ENCODE measurements at places on chromosomes 1 and 21. TPM values are rescaled to one million over a fixed set of nuclear protein-coding genes. Genes with fewer than 3 reads are reported as not detected.

DNA sequence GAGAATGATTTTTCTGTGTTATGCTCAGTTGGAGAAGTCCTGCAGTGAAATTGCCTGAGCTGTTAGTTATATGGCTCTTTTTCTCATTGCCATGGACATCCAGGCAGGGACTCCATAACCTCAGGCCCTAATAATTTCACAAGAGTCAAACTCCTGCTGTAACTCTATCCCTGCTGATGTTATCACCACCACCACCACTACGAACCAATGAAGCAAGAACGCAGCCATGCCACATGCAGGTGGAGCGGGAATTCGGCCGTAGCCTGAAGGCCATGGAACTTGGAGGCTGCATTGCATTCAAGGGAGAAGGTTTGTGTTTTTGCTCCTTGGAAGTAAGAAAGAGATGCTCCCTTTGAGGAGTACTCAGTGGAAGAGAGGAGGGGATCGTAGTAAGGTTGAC lies 16.8 kb upstream of the DLGAP3 start:
- no peaks in the 10 kb centered on the region for H3K36me3 ChIP-seq
- H3K27me3 ChIP-seq = no peaks in the 10 kb centered on the region

APCS gene
- not detected for total RNA-seq

SH2D1B gene
- not detected for total RNA-seq

DNA sequence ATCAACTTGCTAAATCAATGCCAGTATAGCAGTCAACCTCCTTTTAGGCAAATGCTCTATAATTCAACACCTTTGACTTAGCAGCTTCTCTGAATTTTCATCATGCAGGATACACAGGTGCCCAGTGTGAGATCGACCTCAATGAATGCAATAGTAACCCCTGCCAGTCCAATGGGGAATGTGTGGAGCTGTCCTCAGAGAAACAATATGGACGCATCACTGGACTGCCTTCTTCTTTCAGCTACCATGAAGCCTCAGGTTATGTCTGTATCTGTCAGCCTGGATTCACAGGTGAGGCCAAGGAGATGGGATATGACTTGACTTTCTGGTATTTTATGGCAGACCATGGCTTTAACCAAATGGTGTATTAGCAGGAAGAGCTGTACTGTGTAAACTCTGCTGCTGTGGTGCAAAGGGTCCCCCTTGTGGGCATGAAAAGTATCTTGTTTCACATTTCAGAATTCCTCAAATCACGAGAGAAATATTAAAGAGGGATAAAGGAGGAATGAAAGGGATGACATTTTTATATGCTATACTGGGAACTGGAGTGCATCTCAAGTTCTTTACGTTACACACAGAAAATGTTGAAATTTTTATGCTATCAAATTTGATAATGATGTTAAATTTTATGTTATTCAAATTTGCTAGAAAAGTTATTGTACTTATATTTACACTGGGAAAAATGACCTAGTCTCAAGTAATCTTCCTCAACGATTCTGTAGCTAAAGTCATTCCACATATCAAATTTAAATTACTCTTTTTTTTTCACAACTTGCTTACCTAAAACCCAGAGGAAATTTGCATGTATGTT lies 88.9 kb downstream of the CRB1 start:
- no peaks in the 10 kb centered on the region for H3K4me1 ChIP-seq
- no peak overlapping the region for H3K4me3 ChIP-seq
- H3K36me3 ChIP-seq = no peaks in the 10 kb centered on the region
- DNase-seq = peak; percentile 72
- no peak overlapping the region for H3K27ac ChIP-seq

ANKRD65 gene
- total RNA-seq = 1.8 TPM

- no peak for DNase-seq
- H3K4me3 ChIP-seq = no peak overlapping the region
- H3K27me3 ChIP-seq = no peaks in the 10 kb centered on the region
- no peak overlapping the region for H3K27ac ChIP-seq
- no peaks in the 10 kb centered on the region for H3K36me3 ChIP-seq
These were observed 1041.8 kb downstream of the PLA2G4A start for GRCh38 chr1:187870552-187870951.

DNA sequence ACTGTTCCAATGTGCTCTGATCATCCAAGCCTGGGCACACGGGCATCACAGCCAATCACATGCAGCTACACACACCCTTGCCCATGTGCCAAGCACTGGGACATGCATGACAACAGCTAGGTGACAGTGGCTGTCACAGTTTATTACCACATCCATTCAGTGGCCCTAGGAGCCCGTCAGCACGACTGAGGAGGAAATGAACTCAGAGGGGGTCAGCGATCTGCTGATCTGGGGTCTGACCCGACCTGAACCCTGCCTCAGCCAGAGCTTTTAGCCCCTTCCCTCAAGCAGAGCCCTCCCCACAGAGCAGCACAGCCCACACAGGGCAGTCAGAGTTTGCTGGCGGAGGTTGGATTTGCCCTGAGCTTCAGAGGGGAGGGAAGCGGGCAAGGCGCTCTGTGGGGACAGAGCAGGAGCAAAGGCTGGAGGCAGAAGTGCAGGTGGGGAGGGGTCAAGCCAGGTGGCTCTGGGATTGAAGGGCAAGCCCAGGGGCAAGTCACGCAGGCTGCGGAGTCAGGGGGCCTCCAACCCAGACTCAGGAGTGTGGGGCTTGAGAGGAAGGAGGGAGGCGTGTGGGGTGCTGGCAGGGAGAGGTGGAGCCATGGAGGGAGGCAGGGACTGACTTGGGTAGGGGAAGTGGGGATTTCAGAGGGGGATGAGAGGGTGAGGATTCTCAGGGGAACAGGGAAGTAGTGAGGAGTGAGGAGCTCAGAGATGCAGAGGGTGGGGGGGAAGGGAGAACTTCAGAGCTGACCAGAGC lies 10.4 kb downstream of the SH3BGRL3 start:
- no peak overlapping the region for H3K27ac ChIP-seq
- H3K27me3 ChIP-seq = no peaks in the 10 kb centered on the region
- H3K4me1 ChIP-seq = peaks cover 7% of the 10 kb centered on the region
- H3K4me3 ChIP-seq = no peak overlapping the region

DNA sequence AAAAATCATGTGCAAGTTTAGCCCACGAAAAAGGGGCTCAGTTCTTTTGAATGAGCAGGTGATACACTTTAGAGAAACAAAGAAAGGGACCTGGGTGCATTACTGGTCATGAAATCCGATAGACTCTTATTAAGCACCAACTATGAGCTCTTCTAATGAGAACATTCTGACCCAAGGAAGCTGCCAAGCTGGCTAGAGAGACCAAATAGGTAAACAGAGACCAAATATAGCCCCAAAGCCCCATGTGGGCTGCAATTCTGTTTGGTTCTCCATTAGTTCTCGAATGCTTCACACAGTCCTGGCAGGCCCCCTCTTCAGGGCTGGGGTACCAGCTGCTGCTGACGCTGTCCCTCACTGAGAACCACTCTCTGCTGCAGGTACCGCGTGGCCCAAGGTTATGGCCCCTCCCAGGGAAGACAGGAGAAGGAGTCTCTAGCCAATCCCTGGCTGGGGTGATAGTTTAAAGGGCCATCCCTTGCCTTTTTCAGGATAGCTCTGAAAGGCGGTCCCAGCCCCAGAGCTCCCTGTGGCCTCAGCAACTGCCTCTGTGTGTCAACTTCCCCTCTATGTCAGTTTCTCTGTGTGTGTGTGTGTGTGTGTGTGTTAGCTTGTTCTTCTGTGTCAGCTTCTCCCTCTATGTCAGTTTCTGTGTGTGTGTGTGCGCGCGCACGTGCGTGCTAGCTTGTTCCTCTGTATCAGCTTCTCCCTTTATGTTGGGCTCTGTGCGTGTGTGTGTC lies 7.1 kb upstream of the UBXN10 start:
- peak; percentile 22 for DNase-seq
- no peak overlapping the region for H3K27ac ChIP-seq
- H3K27me3 ChIP-seq = no peaks in the 10 kb centered on the region
- H3K36me3 ChIP-seq = no peaks in the 10 kb centered on the region
- H3K4me1 ChIP-seq = no peaks in the 10 kb centered on the region

BARHL2 gene
- not detected for total RNA-seq

BGLAP gene
- total RNA-seq = 2.7 TPM

PANK4 gene
- total RNA-seq = 31.2 TPM

FOXO6 gene
- 4.5 TPM for total RNA-seq

DNA sequence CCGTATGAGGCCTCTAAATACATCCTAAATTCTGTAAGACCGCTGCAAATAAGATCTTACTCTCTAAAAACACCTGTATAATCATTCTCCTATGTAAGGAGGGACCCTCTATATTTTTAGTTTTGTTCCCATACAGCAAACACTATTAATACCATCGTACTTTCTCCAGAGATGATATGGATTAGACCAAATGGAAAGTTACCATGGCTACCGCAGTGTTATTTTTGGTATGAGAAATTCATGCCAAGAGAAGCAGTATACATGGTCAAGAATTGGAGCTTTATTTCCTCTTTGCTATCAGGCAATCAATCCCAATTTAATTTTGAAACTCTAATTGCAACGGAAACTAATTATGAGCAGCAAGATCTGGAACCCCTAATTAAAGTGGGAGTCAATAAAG lies 70.0 kb downstream of the BCAR3 start:
- H3K27ac ChIP-seq = no peak overlapping the region
- DNase-seq = no peak
- H3K4me3 ChIP-seq = no peak overlapping the region
- H3K4me1 ChIP-seq = peaks cover 17% of the 10 kb centered on the region
- H3K27me3 ChIP-seq = no peaks in the 10 kb centered on the region

- H3K27me3 ChIP-seq = no peaks in the 10 kb centered on the region
- no peak overlapping the region for H3K4me3 ChIP-seq
- DNase-seq = no peak
- H3K4me1 ChIP-seq = peaks cover 22% of the 10 kb centered on the region
- H3K36me3 ChIP-seq = no peaks in the 10 kb centered on the region
These were observed 151.3 kb downstream of the CLIC6 start for GRCh38 chr21:34820051-34820450.

DNA sequence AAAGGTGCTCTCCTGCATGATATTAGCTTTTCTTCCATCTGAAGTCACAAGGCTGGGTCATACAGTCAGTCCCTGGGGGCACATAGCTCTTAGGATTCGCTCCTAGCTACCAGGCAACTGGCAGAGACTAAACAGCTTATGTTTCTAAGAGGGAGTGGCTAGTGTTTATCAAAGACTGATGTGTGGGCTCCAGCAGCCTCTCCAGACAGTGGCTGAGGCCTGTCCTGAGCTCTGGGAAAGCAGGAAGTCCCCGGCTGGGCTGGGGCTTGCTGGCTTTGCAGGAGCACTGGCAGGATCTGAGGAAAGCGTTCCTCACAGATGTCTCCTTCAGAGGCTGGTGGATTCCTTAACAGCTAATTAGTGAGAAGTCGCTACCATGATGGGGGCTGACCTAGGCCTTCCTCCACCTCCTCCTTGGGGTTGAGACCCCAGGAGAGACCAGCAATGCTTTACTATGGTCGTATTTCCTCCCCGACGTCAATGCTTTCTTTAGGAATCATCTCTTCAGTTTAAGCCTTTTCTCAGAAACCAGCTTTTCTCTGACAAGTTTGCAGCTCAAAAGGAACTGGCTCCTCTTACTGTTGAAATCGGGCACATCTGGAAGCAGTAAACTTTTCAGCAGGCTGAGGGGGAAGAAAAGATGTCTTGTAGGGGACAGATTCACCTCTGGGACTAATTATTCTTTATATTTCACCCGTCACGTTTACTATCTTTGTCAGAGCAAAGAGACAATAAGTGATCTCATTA lies 33.5 kb upstream of the HHAT start:
- no peaks in the 10 kb centered on the region for H3K36me3 ChIP-seq
- no peak overlapping the region for H3K4me3 ChIP-seq
- DNase-seq = peak; percentile 57
- no peak overlapping the region for H3K27ac ChIP-seq
- peaks cover 38% of the 10 kb centered on the region for H3K4me1 ChIP-seq
